SHP77 treated with DMSO at 0.1 percent for 48 hours (cell line): ENCODE measurements at places on chromosomes 5 and 9.
A peak's percentile ranks its signal among the peaks of the same experiment; 100 is the strongest.

DNA sequence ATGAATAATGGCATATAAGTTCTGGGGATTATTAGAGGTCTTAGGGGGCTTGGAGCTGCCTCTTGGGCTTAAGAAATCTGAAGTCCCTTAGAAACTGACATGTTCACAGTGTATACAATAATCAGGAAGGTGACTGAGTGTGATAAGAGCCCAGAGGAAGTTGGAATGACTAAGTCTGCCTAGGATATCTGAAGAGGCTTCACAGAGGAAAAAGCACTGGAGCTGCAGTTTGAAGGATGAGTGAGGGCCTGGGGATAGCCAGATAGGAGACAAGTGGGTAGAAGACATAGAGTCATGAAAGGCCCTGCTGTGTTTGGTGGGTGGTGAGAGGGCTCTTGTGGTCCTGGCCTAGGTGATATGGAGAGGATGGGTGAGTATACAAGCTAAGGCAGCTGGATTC lies 8.8 kb downstream of the NEUROG1 start:
- no peak for DNase-seq

DNA sequence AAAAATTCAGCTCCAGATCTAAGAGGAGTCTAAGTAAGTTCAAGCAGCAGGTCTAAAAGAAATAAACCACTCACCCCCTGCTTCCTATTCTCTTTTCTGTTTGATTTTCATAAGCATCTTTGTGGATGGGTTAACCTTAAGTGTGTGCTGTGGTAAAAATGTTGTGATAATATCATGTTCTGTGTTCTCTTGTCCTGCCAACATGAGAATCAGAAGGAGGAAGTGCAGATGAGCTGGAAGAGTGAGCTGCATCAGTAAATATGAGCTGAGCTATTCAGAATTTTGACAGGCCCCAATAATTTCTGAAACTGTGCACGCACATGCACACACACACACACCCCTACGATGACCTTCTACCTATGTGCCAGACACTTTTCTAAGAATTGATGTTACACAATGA lies 186.5 kb upstream of the ANKRD55 start:
- DNase-seq = no peak

- DNase-seq = no peak
These were observed 217.0 kb downstream of the PCSK5 start for GRCh38 chr9:76107482-76107881.

GRCh38 chr5:54761213-54761701 lies 224.1 kb downstream of the ESM1 start:
- DNase-seq = no peak

DNA sequence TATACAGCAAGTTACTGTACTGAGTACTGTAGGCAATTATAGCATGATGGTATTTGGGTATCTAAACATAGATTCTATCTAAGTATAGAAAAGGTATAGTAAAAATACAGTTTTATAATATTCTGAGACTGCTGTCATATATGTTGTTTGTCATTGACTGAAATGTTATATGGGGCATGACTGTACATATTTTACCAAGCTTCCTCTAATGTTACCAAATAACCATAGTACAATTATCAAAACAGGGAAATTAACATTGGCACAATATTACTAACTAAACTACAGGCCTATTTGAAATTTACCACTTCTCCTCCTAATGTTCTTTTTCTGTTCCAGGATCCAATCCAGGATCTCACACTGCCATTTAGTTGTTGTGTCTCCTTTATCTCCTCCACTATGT lies 18.5 kb downstream of the NPR3 start:
- no peak for DNase-seq

DNA sequence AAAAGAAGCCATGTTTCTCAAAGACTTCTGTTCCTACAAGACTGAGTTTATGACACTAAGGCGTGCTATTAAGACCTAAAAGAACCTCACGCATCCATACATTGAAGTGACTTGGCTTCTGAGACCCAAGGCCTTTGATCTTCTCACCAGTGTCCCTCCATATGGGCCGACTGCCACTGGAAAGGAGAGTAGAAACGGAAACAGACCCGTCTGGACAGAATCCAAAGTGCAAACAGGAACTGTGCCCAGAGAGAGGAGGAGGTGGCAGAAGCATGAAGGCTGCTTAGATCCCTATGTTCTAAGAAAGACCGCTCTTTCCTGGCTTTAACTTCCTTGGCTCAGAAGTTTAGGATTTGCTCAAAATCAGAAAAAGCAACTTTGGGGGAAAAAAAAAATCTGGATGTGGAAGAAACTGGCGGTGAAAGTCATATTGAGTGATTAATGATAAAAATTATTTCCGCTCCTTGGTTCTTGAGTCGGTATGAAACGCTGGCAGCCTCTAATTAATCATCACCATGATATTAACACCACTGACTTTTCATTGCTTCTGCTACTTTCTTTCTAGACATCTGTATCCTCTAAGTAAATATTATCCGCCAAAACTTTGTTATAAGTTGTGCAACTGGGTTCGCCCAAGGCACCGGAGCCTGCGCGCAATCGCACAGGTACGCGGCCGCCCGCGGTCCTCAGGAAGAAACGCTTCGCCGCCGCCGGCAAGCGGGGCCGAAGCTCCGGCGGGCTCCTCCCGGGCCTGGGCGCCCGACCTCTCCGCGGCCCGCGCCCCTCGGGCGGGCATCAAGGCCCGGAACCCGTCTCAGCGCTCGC lies 726 bp downstream of the DAP start:
- DNase-seq = peak; percentile 56

DNA sequence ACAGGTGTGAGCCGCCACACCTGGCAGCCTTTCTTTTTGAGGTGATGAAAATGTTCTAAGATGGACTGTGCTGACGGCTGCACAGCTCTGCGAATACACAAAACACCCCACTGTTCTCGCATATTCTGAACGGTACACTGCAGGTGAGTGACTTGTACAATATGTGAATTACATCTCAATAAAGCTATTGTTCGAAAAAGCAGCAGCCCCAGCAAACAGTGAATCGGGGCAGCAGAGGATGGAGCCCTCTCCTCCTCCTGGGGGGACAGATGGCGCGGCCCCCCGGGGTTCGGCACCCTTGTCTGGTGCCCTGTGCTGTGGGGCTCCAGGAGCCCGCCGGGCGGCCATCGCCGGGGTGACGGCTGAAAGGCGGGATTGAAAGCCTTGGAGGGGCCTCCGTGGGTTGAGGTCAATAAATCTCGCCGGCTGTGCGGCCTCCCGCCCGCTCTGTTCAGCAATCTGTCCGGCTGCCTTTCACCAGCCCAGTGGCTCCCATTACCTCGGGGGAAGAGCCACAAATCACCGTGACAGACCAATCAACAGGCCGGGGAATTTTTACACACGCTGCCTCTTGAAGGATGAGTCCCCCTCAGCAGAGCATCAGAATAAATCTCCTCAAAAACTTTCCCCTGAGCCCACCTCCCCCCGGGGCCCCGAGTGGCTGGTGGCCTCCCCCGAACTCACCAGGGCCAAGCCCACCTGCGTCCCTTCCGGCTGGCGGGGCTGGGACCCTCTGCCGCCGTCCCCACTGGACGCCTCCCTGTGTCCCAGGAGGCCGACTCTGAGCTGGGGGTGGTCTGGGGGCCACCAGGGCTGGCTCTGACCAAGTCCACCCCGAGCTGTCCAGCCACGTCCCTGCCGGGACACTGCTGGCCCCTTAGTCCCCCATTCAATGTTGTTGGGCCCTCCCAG lies 37.8 kb upstream of the TMEM250 start:
- no peak for DNase-seq

- no peak for DNase-seq
These were observed 18.3 kb downstream of the SH3TC2 start for GRCh38 chr5:149044453-149045088.

GRCh38 chr9:107740088-107740980 lies 250.8 kb upstream of the KLF4 start:
- DNase-seq = no peak

- DNase-seq = peak; percentile 0
These were observed 8.7 kb downstream of the CCL21 start for GRCh38 chr9:34701023-34701768.

DNA sequence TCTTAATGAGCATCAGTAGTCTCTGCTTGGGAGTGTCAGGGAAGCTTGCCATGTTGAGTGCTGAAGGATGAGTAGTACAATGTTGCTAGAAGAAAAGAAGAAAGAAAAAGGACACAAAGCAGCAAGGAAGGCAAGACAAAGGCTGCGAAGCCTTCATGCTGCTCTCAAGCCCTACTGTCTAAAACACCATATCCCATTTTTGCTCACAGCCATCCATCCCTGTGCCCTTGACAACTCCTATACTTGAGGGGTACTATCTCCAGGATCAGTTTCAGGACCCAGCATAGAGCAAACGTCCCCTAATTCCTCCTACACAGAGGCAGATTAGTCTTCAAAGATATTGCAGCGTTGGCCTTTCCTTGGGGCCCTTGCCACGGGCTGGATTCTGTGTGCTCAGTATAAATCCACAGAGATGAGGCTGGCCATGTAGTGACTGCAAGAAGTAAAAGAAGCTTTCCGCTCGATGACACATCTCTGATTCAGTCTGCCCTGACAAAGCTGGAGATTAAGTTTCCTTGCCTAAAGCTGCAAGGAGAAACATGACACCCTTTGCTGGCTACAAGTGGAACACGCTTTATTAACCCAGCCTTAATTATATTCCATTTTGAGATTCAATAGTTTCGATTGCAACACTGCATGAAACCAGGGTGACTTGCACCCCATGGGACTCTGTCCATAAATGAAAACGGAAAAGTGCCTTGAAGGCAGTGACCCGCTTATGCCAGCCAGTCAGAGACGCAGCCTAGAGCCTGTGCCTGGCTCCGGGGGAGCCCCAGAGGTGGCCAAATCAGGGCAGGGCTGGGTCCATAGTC lies 304.6 kb downstream of the ACTL7B start:
- DNase-seq = no peak

DNA sequence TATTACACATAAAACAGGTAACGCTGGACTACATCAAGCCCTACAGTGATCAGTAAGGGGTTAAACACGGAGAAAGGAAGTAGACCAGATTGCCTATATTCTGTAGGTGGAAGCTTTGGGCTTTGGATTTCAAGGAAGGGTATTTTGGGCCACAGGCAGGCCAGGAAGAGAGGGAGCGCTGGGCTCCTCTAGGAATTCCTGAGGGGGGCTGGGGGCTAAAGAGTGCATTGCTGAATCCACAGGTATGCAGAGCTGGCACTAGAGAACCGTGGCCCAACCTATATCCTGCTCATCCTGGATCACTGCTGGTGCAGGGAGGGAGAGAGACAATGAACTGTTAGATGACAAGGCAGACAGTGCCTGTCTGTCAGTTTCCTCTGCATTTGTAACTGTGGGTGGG lies 367.1 kb downstream of the CSNK1G3 start:
- no peak for DNase-seq

GRCh38 chr5:28208356-28208755 lies 1170.0 kb upstream of the CDH9 start:
- DNase-seq = no peak
